ENCODE measurements at places on chromosomes 1 and 21. TPM values are rescaled to one million over a fixed set of nuclear protein-coding genes. Genes with fewer than 3 reads are reported as not detected.

Gene CD53
- not detected for total RNA-seq

Gene SAMD11
- total RNA-seq, result 11.7 TPM

Gene OR2M3
- total RNA-seq, result not detected

Gene OR2L5
- total RNA-seq, result not detected

Gene MYOM3
- total RNA-seq, result 0.12 TPM

Gene DCST2
- total RNA-seq, result not detected

Gene MROH9
- not detected for total RNA-seq

Gene NES
- 26.6 TPM for total RNA-seq

Gene SEC16B
- 1.5 TPM for total RNA-seq

Gene TMEM82
- not detected for total RNA-seq

Gene RGS18
- not detected for total RNA-seq

Gene ECM1
- 17.6 TPM for total RNA-seq

Gene OR2T33
- total RNA-seq, result not detected

Gene RHD
- not detected for total RNA-seq

Gene PLD5
- total RNA-seq, result not detected

Gene HSF2BP
- 1.2 TPM for total RNA-seq

Gene UROD
- 76.1 TPM for total RNA-seq

Gene TOR3A
- total RNA-seq, result 60.9 TPM

Gene UBE2G2
- total RNA-seq, result 35.5 TPM

Gene ZMYM4
- 43.4 TPM for total RNA-seq

Gene AGMAT
- 0.26 TPM for total RNA-seq

Gene GBP6
- not detected for total RNA-seq

Gene APOBEC4
- not detected for total RNA-seq

Gene ICOSLG
- 0.35 TPM for total RNA-seq

Gene CYYR1
- total RNA-seq, result not detected

Gene RHOU
- 12.4 TPM for total RNA-seq

Gene KRTAP6-2
- not detected for total RNA-seq

Gene KDF1
- total RNA-seq, result not detected

Gene CLCNKA
- under 0.01 TPM for total RNA-seq

Gene PRRX1
- 73.5 TPM for total RNA-seq

Gene CD1E
- total RNA-seq, result not detected

Gene PGLYRP4
- not detected for total RNA-seq

Gene PKP1
- not detected for total RNA-seq

Gene FAM89A
- total RNA-seq, result 38.3 TPM

Gene ATAD3C
- not detected for total RNA-seq

Gene CFAP410
- total RNA-seq, result 18.7 TPM

Gene SPATA46
- total RNA-seq, result not detected

Gene CELA3B
- not detected for total RNA-seq

Gene CR1L
- not detected for total RNA-seq

Gene WDR77
- total RNA-seq, result 24.3 TPM

Gene LCE1D
- not detected for total RNA-seq

Gene SMCP
- total RNA-seq, result not detected

Gene RCSD1
- total RNA-seq, result 1.7 TPM

Gene ANXA9
- total RNA-seq, result 0.26 TPM

Gene TRIM45
- total RNA-seq, result 2.1 TPM

Gene CLDN8
- total RNA-seq, result not detected

Gene KCNJ9
- not detected for total RNA-seq

Gene AUNIP
- total RNA-seq, result 0.58 TPM

Gene CYP4X1
- total RNA-seq, result 2.9 TPM

Gene AZIN2
- total RNA-seq, result 9.4 TPM

Data from pericardium fibroblast (primary cell).